ENCODE measurements at places on chromosomes 4 and X.

GRCh38 chr4:14269824-14270223 lies 642.3 kb upstream of the BOD1L1 start:
- DNase-seq, result no peak

- no peak for DNase-seq
Measured at GRCh38 chr4:110310795-110311194, 112.4 kb upstream of the ELOVL6 start.

DNA sequence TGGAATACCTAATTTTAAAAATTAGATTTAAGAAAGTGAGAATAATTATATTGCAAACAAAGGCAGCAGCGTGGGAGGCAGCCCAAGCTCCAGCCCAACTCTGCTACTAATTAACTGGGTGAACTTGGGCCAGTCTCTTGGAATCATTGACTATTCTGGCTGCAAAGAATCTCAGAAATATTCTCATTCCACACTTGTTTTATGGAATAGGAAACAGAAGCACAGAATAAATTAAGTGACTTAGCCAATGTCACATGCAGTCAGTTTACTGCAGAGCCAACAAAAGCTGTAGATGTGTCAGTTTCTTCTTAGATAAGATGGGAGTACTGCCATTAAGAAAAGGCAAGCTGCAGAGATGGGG lies 132.6 kb upstream of the FAM9B start:
- DNase-seq, result no peak

DNA sequence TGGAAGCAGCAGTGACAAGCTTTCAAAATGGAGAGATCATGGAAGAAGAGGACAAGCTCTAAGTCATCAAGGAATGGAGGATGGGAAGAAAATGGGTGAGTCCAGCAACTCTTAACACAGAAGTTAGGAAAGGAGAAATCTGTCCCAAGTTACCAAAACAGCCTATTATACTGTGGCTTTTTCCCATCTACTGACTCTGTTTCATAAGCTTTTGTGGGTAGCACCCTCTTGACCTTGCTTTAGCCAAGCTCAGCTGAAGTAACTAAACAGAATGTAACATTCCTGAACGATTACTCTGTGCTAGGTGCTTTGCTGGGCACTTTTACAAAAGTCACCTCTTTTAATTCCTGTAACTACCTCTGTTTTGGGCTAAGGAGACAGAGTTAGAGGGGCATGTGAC lies 54.9 kb downstream of the MAP7D2 start:
- DNase-seq, result no peak

DNA sequence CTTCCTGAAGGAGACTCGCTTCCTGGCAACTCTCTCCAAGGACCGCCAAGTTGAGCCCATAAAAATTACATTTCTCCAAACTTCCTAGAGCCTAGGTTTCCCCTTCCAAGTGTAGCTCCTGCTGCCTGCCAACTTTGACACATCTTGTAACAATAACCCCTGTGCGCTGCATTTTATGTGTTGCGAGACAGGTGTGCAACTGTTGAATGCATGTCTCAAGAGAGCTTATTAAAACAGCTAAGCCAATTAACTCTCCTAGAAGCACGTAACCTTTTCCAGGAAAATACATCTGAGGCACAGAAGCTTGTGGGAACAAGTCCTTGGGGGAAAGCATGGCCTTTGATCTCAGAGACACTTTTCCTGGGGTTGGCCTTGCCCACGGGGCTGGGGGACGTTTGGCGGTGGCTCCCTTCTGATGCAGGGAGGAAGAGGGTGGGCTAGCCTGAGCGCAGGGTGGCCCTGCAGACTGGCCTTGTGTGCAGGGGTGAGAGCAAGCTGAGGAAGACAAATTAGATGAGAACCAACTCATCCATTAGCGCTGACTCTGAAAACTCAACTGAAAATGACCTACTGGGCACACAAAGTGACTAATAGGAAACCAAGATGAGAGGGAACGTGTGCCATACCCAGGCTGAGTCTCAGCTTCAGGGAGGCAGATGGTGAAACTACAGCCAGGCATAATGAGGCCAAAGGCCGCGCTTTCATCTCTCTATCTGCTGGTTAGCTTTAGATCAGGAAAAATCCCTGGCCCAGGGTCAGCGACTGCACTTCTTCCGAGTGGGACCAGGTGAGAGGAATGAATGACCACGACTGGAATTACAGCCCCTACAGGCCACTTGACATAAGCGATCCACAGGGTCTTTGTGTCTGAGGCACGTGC lies 75.3 kb downstream of the ENPP6 start:
- no peak for DNase-seq

- DNase-seq, result no peak
Measured at GRCh38 chr4:113555868-113556267, 205.7 kb downstream of the CAMK2D start.

- DNase-seq, result no peak
Measured at GRCh38 chr4:108644237-108644636, 6.2 kb upstream of the OSTC start.

- no peak for DNase-seq
Measured at GRCh38 chr4:154677923-154678322, 65.5 kb upstream of the FGG start.

- DNase-seq, result peak; percentile 49
Measured at GRCh38 chr4:153759407-153760316, at the start of gene RNF175. TSS of gene RNF175 (minus strand) at chr4:153760024. CDS start at chr4:153759862, 162 bp downstream.

DNA sequence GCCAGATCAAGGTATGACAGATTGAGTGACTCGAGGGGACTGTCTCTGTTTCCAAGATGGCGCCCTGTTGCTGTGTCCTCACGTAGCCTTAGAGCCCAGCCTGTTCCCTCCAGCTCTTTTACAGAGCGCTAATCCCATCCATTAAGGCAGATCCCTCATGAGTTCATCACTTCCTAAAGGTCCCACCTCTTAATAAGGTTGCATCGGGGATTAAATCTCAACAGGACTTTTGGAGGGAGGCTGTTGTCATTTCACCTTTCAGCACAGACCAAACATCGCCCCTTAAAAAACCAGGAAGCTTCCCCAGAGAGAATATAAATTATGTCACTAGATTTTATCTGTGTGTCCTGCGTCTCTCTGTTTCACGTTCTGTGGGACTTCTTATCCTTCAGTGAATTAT lies 32.6 kb upstream of the DHRSX start:
- no peak for DNase-seq

- DNase-seq, result no peak
Measured at GRCh38 chr4:123250843-123251242, 145.8 kb upstream of the SPRY1 start.

- no peak for DNase-seq
Measured at GRCh38 chr4:85818700-85819099, 343.8 kb downstream of the ARHGAP24 start.

GRCh38 chrX:120380699-120381098 lies 18.8 kb downstream of the ATP1B4 start:
- DNase-seq, result no peak

DNA sequence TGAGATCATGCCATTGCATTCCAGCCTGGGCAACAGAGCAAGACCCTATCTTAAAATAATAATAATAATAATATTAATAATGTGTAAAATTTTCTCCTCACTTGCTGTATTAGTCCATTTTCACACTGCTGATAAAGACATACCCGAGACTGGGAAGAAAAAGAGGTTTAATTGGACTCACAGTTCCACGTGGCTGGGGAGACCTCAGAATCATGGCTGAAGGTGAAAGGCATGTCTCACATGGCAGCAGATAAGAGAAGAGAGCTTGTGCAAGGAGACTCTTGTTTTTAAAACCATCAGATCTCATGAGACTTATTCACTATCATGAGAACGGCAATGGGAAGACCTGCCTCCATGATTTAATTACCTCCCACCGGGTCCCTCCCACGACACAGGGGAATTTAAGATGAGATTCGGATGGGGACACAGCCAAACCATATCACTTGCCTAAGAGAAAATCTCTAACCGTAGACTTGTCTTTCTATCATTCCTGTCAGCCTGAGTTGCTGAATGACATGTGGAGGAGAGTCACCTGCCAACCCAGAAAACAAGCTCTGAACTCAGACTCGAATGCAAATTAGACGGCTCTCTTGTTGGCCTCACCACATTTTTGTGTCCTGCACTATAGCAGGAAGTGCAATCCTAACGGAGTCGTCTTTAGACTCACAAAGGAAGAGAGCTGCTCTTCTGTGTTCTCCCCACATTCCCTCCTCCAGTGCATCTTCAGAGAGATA lies 51.9 kb upstream of the DCTD start:
- DNase-seq, result no peak

DNA sequence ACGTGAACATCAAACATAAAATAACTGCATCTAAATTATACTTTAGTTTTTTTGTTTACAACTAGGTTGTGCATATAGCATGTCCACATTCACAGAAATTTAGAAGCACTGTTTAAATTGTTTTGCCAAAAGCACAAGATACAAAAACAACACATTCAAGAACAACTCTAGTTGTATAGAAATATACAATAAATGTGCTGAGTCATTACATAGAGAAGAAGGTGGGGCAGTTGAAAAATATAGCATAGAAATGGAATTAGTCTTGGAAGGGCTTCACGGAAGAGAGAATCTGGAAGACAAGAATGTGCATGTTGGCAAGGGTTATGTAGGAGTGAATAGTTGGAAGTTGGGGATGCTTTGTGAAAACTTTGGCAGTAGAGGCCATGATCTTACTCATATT lies 239.0 kb upstream of the GLRA2 start:
- DNase-seq, result no peak

DNA sequence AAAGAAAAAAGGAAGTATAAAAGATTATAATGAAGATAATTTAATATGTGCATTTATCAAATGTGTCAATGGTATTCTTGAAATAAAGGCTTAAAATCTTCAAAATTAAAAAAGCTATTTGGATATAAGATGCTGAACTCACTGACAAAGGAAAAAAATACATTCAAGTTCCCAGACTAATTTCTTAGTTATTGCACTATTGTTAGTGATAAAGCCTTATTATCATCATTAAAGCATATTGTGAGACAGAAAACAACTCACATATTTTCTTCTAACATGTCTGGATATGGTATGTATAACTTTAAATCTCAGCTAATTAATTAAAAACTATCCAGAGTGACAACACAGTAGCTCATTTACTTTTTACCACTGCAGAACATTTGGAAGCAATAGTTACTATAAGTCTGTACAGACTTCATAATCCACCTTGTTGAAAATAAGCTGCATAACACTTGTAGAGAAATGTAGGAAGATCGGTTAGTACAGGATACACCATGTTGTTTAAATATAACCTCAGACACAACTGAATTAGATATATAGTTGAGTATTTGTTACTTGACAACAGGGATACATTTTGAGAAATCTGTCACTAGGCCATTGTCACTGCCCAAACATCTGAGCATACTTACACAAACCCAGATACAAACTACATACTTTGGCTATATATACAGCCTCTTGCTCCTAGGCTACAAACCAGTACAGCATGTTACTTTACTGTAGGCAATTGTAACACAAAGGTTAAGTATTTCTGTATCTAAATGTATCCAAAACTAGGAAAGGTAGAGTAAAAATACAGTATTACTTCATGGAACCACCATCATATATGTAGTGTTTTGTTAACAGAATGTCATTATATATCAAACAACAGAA lies 12.8 kb upstream of the FAM200B start:
- no peak for DNase-seq

- peak; percentile 23 for DNase-seq
Measured at GRCh38 chrX:102765809-102766208, 45.3 kb downstream of the GPRASP3 start.

DNA sequence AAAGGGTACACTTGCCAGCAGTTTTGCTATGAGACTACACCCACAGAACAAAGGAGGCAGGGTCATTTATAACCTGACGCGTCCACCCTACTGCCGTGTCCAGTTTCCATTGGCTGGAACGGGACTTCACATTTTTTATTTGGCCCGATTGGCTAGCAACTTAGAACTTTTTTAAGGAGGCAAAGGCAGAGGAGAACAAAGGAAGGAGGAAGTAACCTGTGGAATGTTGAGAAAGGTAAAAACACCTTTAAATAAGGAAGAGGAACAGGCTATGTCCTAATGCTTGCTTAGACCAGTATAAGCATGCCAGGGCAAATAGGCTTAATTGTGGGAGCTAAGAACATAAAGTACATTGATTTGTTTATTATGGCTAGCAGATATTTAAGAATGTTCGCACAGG lies 18.7 kb downstream of the KDM6A start:
- DNase-seq, result no peak

GRCh38 chr4:178215309-178215708 lies 773.1 kb upstream of the AGA start:
- no peak for DNase-seq

- DNase-seq, result no peak
Measured at GRCh38 chrX:36861601-36862000, 146.6 kb upstream of the FAM47C start.

- no peak for DNase-seq
Measured at GRCh38 chr4:125123570-125124109, 191.1 kb upstream of the FAT4 start.

GRCh38 chr4:183722731-183723560 lies 63.9 kb downstream of the TRAPPC11 start:
- peak; percentile 52 for DNase-seq

DNA sequence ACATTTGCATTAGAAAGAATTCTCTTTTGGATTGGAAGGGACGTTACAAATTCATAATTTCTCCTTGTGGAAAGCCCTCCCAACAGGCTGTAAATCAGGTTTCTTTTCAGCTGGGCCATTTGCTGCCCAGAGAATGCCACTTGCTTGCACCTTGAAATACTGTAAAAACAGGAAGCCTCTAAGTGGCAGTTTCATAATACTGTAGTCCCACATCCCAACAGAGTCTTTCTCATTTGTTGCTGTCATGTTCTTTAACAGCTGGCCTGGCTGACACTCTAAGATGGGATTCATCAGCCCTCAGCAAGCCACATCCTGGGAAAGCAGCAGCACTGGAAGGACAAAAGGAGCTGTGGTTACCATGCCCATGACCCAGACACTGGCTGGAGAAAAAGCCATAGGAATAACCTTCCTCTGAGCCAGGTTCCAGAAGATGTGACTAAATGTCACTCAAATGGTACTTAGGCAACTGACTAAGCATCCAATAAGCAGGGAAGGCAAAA lies 221.9 kb upstream of the MBNL3 start:
- DNase-seq, result no peak

- no peak for DNase-seq
Measured at GRCh38 chr4:111836601-111837000, 308.7 kb upstream of the FAM241A start.

DNA sequence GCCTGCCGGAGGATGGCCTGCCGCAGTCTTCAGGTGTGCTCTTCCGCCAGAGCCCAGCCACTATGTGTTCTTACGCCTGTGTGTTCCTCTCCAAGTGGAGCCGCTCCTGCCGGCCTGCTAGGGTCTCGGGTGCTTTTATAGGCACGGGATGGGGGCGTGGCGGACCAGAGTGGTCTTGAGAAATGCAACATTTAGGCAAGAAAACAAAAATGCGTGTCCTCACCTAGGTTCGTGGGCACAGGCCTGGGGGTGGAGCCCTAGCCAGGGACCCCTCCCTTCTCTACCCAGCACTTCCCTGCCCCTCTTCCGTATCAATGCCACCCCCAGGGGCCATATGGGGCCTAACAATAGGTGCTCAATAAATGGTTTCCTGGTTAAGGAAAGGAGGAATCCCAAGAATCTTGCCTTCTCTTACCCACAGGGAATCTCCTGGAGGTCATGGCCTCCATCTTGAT lies 34.4 kb upstream of the LRBA start:
- DNase-seq, result no peak

- DNase-seq, result no peak
Measured at GRCh38 chr4:168335621-168336020, 17.1 kb upstream of the DDX60 start.

Measured in psoas muscle (tissue), 8 donors.